Cardiac fibroblast (primary cell): ENCODE measurements at places on chromosomes 13 and 19.

DNA sequence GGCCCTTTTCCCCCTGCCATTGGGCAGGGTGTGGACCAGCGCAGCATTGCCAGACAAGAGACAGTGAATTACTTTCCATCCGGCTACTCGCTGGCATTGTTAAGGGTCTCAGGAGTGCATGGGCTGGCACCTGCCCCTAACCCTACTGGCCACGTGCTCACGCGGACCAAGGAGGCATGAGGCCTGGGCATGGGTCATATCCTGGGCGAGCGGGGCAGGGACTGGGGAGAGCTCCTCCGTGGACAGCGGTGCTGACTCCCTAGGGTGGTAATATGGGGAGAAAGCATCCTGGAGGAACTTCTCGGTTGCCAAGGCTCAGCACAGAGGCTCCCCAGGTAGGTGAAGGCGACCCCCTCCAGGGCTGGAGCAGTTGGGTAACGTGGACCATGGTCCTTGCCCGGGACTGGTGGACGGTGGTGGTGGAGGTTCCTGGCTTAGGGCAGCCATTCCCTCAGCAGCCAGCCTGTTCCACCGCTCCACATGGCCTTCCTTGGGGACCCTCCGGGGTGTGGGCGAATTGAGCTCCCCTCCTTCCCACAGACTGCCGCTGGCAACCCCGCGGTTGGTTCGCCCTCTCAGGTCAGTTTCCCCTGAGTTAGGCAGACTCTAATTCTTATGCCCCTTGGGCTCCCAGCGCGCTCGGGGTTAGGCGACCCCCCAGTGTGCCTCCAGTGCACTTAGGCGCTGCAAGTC is 465.1 kb downstream of the SLITRK5 start:
- DNase-seq: no peak

DNA sequence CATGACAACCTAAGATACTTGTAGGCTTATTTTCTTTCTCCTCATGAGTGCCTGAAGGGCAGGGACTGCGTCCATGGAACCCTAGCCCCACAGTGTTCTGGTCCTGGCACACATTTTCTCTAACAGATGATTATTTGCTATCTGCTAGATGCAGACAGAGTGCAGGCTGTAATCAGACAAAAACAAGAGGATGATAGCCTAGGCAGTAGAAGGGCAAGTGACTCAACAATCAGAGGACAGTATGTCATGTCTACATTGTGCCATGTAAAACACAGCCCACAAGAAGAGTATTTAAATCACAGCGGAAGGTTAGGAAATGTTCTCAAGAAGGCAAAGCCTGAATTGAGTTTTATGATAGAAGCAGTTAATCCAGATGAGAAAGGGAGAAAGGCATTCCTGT is 29.3 kb downstream of the MIPEP start:
- no peak for DNase-seq

GRCh38 chr19:15536350-15536749 is 28.0 kb downstream of the CYP4F22 start:
- no peak for DNase-seq

DNA sequence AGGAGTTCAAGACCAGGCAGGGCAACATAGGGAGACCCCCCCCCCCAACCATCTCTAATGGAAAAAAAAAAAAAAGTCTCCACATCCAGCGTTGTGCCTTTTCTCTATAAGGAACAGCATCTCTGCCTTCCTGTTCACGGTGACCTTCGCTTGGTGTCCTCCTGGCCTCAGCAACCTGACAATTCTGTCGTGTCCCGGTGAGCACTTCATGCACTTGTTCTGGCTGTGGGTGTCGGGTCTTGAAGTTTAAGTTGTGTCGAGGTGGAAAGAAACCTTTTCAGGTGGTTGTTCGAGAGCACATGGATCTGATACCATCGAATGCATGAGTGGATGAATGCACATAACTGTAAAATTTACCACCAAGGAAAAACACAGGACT is 594 bp downstream of the ZNF559 start:
- no peak for DNase-seq

DNA sequence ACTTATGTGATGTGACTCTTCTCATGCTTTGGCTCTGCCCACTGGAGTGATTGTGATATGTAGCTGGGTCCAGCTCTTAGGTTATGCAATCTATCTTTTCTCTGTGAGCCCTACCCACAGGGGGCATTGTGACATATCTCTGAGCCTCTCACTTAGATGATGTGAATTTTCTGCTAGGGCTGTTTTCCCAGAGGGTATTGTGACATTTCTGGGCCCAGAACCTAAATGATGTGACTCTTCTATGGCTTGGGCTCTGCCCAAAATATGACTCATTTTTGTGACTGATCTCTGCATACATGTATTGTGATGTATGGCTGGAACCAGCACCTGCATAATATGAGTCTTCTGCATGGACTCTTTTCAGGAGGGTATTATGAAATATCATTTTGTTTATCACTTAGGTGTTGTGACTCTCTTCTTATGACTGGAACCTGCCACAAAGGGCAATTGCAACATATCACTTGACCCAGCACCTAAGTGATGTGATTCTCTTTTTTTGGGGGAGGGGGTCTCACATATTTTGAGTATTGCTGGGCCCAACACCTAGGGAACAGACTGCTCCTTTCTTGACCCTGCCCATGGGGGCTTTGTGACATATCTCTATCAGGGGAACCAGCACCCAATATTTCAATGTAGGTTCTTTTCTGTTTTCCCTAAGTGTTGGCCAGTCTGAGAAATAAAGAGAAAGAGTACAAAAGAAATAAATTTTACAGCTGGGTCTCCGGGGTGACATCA is 12.1 kb upstream of the ZNF254 start:
- no peak for DNase-seq

DNA sequence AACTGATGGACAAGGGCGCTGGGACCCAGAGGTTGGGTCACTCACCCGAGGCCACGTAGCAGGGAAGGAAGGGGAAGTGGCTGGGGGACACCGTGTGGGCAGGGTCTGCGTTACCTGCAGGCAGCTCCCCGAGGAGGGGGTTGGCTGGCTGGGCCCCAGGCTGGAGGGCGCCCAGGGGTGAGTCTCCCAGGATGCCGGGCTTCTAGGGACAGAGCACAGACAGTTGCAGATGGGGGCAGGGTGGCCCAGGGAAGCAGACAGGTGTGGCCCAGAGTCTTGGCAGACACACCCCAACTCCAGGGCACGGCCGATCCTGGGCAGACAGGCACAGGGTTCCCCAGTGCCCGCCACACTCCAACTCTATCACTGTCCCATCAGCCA is 5.6 kb upstream of the FDX2 start:
- no peak for DNase-seq

DNA sequence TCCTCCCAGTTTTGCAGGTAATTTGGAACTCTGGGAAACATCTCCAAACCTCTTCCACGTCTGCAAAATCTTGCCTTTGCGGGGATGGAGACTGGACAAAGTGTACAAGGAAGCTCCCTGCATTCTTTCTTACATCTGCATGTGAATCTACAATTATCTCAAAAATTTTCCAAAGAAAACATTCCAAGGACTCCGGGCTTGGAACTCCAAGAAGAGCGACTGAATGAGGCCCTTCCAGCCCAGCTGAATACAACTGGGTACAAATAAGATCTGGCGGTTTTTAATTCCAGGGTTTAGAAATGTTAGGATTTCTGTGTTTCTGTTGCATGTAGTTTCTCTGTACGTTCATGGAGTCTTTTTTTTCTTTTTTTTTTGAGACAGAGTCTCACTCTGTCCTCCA is 28.5 kb downstream of the EXOC3L2 start:
- no peak for DNase-seq

DNA sequence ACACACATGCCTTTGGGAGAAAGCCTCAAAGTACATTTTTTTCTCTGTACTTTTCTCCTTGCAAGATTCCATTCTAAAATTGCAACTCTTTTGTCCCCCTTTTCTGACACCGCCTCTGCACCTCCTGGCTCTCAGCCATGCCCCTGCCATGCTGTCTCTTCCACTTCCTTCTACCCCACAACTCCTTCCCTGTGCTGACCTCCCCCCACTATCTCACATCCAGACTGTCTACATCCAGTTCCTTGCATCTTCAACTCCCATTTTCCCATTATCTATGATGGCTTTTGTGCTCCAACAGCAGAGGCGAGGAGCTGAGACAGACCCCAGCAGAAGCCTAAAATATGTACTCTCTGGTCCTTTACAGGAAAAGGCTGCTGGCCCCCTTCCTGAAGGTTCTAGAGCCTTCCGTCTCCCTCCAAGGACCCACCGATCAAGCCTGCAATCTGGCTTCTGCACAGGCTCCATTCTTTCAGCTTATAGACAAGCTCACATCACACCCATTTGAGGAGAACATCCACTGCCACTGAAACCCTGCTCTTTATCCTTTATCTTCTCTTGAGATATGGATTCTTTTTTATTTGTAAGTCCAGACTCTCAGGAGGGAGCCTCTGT is 50.2 kb downstream of the RFX2 start:
- no peak for DNase-seq

DNA sequence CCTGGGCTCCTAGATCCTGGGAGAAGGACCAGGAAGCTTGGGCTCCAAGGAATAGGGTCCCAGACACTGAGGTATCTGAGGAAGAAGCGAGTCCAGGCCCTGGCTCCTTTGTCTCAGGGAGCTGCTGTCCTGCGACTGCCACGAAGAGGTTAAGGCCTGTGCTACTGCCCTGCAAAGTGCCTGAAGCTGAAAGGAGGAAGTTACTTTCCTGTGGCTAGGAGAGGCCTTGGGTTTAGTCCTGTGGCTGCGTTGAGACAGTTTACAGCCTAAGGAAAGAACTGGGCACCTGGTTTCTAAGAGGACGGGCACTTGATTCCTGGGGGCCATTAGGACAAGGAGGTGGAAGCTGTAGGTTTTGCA is 2.8 kb downstream of the MYADM start:
- no peak for DNase-seq

GRCh38 chr13:86020351-86021002 is 221.3 kb upstream of the SLITRK6 start:
- DNase-seq: peak; percentile 79

DNA sequence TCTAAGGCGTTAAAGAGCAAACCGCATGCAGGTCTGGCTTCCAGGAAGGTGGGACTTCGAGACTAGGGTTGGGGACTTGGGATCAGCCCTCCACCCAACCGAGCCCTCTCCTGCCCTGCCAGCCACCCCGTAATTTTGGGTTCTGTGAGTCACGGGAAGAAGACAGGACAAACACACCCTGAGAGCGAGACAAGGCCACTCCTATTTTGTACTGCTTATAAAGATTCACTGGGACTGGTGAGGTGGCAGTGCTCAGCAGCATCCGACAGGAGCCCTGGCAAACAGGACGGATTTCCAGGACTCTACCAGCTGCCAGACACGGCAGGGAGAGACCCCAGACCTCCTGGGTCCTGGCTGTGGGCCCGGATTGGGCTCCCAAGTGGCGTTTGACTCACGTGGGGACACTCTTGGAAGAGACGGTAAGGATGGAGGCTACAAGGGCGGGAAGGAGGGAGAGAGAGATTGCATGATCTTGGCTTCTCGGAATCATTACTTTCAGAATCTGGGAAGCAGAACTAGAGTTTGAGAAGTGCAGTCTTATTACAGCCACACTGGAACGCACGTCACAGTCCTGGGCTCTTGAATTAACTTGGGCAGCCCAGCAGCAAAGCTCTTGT is at the start of gene C5AR2:
Gene C5AR2 (plus strand): TSS at position 245 of the 617 bp plus-strand sequence. CDS start 8,625 bp downstream, outside the sequence.
- peak; percentile 13 for DNase-seq

DNA sequence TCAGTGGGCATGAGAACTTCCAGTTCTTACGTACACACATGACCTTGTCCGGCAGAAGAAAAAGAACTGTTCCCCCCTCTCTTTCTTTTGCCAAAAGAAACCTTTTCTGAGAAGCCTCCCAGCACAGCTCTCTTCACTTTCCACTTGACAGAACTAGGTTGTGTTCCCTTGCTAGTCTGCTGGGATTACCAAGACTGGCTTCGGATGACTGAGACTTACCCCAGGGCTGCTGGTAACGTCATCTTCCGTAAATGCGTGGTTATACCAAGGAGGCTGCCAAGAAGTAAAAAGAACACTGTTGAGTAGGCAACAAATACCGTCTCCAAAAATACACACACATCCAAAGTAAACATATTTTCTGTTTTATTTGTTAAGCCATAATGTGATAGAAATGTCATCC is 908.2 kb downstream of the EFNB2 start:
- peak; percentile 62 for DNase-seq

GRCh38 chr13:99357131-99357596 is 50.0 kb upstream of the GPR183 start:
- DNase-seq: peak; percentile 82

GRCh38 chr13:113297370-113298042 is 467 bp downstream of the LAMP1 start:
- peak; percentile 37 for DNase-seq

- DNase-seq: no peak
Observed at GRCh38 chr19:49588365-49589122, 2.4 kb upstream of the PRR12 start.

GRCh38 chr19:10747271-10747670 is 29.4 kb downstream of the DNM2 start:
- DNase-seq: no peak

DNA sequence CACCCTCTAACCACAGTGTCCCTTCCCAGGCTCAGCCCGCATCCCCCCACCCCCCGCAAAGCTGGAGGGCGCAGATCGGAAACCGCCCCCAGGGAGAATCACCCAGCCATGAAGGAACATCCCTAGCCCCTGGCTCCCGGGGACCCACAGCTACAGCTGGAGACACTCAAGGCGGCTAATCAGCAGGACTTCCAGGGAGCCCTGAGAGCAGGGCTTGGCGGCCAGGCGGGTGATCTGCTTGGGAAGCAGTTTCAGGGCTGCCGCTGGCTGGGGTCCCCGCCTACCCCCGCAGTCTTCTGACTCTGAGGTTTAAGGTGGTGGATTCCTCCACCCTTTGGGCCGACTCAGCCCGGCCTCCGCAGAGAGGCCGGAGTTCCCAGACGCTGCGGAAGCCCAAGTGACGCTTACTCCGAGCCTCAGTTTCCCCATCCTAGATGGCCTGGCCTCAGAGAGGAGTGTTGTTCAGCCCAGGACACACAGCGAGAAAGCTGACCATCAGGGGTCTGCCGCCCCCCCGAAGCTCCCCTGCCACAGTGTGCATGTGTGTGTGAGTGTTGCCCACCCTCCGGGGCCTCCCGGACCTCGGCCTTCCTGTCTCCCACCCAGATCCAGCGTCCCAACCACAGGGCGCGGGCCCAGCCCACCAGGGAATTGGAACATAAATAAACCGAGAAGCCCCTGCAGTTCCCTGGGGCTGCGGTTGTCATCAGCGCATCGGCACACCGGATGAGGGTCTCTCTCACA is 9.8 kb downstream of the FUT6 start:
- no peak for DNase-seq

DNA sequence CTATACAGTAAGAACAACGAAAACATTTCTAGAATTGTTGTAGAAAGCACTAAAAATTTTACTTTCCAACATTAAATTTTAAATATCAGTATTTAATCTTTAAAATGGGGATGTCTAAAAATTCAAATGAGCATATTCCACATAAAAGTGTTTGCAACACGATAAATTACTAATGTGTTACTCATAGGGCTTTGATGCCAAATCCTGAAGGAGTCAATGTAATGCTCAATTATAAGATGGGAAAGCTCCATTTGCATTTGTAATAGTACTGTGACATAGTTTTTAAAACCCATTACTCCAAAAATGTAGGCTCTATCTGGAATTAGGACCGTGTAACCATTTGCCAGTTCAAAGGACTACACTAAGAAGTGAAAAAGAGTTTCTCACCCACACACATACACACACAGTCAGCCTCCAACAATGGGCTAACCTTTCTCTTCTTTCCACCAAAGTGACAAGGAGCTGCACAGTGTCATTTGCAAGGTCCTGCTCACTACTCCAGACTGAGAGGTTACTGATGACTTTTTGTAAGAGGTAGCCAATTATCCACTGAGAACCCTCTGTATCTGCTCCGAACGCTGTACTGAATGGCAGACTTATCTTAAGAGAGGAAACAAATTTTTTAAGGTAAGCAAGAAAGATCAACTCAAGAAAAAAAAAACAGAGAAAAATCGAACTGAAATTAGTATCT is 26.1 kb upstream of the EEF1AKMT1 start:
- DNase-seq: peak; percentile 51

- peak; percentile 88 for DNase-seq
Observed at GRCh38 chr13:31945202-31945961, 86.2 kb upstream of the FRY start.
